ENCODE measurements at places on chromosomes 5 and 9.
A peak's percentile ranks its signal among the peaks of the same experiment; 100 is the strongest.

GRCh38 chr5:179294131-179294780, 51.0 kb downstream of the ADAMTS2 start:
- no peak for DNase-seq

DNA sequence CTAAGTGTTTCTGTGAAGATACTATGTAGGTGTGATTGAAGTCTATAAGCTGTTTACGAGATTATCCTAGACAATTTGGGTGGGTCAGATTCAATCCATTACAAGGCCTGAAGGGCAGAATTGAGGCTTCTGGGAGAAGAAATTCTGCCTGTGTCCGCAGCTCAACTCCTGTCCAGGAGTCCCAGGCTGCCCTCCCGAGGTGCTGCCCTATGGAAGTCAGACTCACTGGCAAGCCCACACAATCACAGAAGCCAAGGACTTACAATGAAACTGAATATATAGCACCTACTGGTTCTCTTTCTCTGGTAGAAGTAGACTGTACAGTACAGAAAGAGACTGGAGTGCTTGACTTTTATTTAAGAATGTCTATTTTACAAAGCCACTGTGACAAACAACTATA, 74.5 kb downstream of the EPB41L4A start:
- DNase-seq, result no peak

GRCh38 chr5:24854350-24854749, 209.6 kb upstream of the CDH10 start:
- no peak for DNase-seq

DNA sequence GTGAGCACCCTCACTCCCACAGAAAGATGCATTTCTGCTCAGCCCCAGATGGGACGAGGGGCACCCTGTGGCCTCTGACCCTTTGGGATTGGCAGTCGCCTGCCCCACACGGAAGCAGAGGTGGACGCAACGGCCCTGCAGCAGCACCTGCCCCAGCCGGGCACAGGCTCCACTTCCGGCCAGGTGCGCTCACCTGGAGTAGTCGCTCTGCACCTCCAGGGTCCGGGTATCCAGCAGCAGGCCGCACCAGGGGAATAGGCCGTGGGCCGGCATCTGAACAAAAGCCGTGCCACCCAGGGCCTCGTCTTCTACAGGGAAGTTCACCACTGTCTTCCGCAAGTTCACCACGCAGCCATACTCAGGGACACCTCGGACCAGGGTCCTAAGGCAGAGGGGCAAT, 30.7 kb downstream of the TERT start:
- no peak for DNase-seq

DNA sequence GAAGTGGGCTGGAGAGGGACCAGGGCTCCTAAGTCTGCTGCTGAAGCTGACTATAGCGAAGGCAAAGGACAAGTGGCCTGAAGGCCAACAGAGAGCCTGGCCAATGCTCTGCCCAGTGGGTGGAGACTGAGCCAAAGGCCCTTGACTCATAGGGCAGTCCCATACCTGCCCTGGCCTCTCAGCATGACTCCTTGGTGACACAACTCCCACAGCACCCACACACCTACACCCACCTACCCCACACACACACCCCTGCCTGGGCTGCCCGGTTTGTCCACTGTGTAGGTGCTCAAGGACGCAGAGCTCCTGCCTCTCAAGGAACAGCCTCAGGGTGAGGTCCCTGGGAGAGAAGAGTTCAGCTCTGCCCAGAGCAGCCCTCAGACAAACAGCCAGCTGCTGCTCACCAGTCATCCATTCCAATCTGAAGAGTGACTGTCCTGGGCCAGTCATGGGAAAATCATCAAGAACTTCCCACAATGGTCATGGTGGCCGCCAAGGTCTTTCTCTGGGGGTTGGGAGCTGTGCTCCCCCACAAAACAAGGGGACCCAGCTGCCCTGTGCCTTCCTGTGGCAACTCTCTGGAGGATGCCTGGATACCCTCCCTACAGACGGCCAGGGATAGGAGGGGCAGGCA, 5.0 kb downstream of the TNIP1 start:
- DNase-seq, result no peak

- DNase-seq, result no peak
These were observed 10.0 kb upstream of the DDX41 start for GRCh38 chr5:177526791-177527190.

GRCh38 chr9:69885474-69885929, 64.9 kb downstream of the CFAP95 start:
- no peak for DNase-seq

DNA sequence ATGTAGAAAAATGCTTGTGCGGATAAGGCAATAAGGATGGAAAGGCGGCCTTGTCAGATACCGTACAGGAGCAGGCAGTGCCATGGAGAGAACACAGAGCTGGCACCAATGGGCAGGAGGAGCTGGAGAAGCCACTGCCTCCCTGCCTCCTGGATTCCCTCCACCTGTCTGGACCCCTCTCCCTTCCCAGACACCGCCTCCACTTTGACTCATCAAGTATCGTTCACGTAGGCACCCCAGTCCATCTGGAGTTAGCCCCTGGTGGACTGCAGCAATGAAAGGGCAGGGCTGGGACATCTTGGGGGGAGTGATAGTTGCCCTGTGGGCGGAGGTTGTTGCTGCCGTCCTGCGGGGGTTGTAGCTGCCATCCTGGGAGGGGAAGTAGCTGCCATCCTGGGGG, 232.0 kb downstream of the ROR2 start:
- DNase-seq, result no peak

- DNase-seq, result no peak
These were observed 1.3 kb downstream of the SLC35D2 start for GRCh38 chr9:96382175-96382574.

- no peak for DNase-seq
These were observed 68.7 kb upstream of the UNC5A start for GRCh38 chr5:176741561-176742211.

GRCh38 chr9:84811072-84811750, 141.7 kb downstream of the NTRK2 start:
- DNase-seq, result no peak

- no peak for DNase-seq
These were observed 63.8 kb downstream of the PTTG1 start for GRCh38 chr5:160485364-160485969.

DNA sequence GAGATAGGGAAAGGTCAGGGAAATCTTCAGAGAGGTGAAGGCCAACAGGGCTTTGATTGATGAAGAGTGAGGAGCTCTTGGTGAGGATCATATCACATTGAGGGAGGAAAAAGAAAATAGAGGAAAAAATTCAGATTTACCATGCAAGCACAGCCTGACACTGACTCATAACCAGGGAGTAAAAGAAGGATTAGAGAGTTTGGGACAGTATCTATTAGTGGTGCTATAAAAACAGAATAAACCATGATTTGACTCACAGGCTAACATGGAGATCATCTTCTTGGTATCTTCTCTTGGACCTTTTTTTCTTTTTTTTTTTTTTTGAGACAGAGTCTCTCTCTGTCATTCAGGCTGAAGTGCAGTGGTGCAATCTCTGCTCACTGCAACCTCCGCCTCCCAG, 44.4 kb downstream of the MUSK start:
- DNase-seq, result no peak

- no peak for DNase-seq
These were observed 185.7 kb downstream of the MARCHF11 start for GRCh38 chr5:15993919-15994318.

GRCh38 chr5:109316634-109317033, 93.1 kb downstream of the PJA2 start:
- DNase-seq, result no peak

DNA sequence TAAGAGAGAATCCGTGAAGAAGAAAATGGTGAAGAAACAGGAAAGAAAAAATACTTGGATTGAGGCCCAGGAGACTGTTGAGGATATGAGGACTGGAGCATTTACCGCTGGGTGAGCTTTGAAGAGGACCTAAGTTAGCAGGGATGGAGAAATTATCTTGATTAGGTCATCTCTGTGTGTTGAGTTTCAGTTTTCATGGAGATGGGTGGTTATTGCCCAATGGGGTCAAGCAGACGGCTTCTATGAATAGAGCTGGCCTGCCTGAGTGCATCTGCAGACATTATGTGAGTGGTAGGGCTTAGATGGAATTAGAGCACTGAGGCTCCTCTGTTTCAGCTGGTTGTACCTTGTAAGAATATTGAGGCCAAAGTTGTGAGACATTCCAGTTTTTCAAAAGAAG, 245.4 kb upstream of the FBXL7 start:
- DNase-seq, result no peak

GRCh38 chr5:118095115-118095514, 893.2 kb downstream of the DTWD2 start:
- peak; percentile 1 for DNase-seq

DNA sequence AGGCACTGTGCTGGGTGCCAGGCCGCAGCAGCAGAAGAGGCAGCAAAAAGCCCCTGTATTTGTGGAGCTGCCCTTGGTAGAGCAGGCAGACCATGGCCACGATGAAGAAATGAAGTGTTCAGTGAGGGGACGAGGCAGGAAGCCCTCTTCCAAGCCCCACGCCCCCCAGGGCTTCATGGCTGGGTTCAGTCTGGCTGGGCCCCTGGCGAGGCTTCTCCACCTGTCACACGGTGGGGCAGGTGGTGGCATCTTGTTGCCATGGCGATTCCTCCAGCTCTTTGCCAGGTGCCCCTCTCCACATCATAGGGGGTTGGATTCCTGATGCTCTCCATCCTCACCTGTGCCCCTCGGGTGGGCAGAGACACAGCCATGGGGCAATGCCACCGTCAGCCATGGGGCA, 21.5 kb downstream of the ADGRD2 start:
- no peak for DNase-seq

- no peak for DNase-seq
These were observed 77.1 kb downstream of the SUSD1 start for GRCh38 chr9:112097712-112098688.

DNA sequence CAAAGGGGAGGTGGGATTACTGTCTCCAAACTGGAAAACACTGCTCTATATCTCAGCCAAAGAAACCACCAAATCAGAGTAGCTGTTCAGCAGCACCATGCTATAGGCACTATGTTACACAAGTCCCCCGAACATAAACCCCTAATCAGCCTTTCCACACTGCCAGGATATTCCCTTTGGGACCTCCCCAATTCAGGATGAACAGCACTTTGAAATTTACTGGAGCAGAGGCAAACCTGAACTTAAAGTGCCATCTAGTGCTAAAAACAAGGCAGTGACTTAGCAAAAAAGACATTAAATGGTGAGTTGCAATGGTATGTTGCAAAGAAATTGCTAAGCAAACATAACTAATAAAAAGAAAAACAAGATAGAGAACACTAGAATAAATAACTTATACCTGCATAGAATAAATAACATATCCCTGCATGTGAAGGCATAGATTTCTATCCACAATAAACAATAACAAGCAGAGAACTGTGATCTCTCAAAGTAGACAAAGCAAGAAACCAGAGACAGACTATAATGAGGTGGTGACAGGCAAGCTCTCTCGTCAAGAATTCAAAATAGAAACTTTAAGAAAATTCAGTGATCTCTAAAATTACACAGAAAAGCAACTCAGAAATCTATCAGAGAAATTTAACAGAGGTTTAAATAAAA, 584.4 kb upstream of the ACO1 start:
- DNase-seq, result peak; percentile 13

GRCh38 chr9:19117039-19117716, 10.1 kb downstream of the PLIN2 start:
- no peak for DNase-seq

DNA sequence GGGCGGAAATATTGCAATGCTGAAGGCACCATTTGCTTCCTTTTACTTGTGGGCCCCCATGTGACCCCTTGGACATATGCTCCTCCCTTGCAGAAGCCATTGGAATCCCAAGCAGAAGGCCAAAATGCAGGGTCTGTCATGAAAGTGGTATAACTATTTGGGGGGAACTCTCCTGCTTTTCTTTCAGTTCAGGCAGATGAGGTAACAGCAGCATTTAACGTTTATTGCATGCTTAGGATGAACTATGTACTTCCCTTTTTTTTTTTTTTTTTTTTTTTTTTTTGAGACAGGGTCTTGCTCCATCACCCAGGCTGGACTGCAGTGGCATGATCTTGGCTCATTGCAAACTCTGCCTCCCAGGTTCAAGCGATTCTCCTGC, 7.8 kb downstream of the FOXI1 start:
- no peak for DNase-seq

- no peak for DNase-seq
These were observed 101.8 kb downstream of the PCSK1 start for GRCh38 chr5:96331210-96331609.
